ENCODE measurements at places on chromosomes 16 and 17. TPM values are rescaled to one million over a fixed set of nuclear protein-coding genes. Genes with fewer than 3 reads are reported as not detected.

Gene DYNLRB2
- 5.7 TPM for polyA plus RNA-seq

Gene KIFC3
- 130 TPM for polyA plus RNA-seq

Gene MAFG
- polyA plus RNA-seq = 13.0 TPM

Gene FN3K
- 43.0 TPM for polyA plus RNA-seq

Gene PRKCB
- polyA plus RNA-seq = 0.54 TPM

Gene TRIM47
- polyA plus RNA-seq = 6.0 TPM

Gene MYL4
- 0.51 TPM for polyA plus RNA-seq

Gene SLC13A2
- 0.05 TPM for polyA plus RNA-seq

Gene C16orf92
- not detected for polyA plus RNA-seq

Gene TBC1D3D
- not detected for polyA plus RNA-seq

Gene PRCD
- 4.5 TPM for polyA plus RNA-seq

Gene SHISA9
- polyA plus RNA-seq = 0.27 TPM

Gene C17orf100
- polyA plus RNA-seq = 1.7 TPM

Gene PRSS33
- polyA plus RNA-seq = not detected

Gene SKA2
- 27.9 TPM for polyA plus RNA-seq

Gene DNASE1L2
- 6.0 TPM for polyA plus RNA-seq

Gene SETD1A
- polyA plus RNA-seq = 8.7 TPM

Gene PLK1
- 1.2 TPM for polyA plus RNA-seq

Gene CPNE7
- polyA plus RNA-seq = 6.8 TPM

Gene NME2
- 393 TPM for polyA plus RNA-seq

Gene OTOA
- polyA plus RNA-seq = 2.6 TPM

Gene KRTAP9-8
- polyA plus RNA-seq = not detected

Gene CD300A
- polyA plus RNA-seq = 11.7 TPM

Gene PERCC1
- not detected for polyA plus RNA-seq

Gene CEP295NL
- 0.07 TPM for polyA plus RNA-seq

Gene SNAI3
- polyA plus RNA-seq = 0.11 TPM

Gene SLC16A5
- 3.9 TPM for polyA plus RNA-seq

Gene TSNAXIP1
- polyA plus RNA-seq = 15.7 TPM

Gene ARL2BP
- polyA plus RNA-seq = 32.6 TPM

Gene ACSF3
- 82.1 TPM for polyA plus RNA-seq

Gene TPSG1
- 0.34 TPM for polyA plus RNA-seq

Gene PIRT
- polyA plus RNA-seq = 0.10 TPM

Gene STH
- not detected for polyA plus RNA-seq

Gene OR2C1
- 0.24 TPM for polyA plus RNA-seq

Gene FAM222B
- 10.6 TPM for polyA plus RNA-seq

Gene ARL5C
- polyA plus RNA-seq = not detected

Gene BCAR1
- 87.7 TPM for polyA plus RNA-seq

Gene SBK1
- polyA plus RNA-seq = 0.57 TPM

Gene TGFB1I1
- 32.7 TPM for polyA plus RNA-seq

Gene DNAAF8
- polyA plus RNA-seq = 2.3 TPM

Gene MYH13
- polyA plus RNA-seq = not detected

All from adrenal gland (tissue), 19 donors.